Esophagus muscularis mucosa (tissue), 4 donors: ENCODE measurements at places on chromosomes 2 and 18. TPM values are rescaled to one million over a fixed set of nuclear protein-coding genes. Genes with fewer than 3 reads are reported as not detected.

DNA sequence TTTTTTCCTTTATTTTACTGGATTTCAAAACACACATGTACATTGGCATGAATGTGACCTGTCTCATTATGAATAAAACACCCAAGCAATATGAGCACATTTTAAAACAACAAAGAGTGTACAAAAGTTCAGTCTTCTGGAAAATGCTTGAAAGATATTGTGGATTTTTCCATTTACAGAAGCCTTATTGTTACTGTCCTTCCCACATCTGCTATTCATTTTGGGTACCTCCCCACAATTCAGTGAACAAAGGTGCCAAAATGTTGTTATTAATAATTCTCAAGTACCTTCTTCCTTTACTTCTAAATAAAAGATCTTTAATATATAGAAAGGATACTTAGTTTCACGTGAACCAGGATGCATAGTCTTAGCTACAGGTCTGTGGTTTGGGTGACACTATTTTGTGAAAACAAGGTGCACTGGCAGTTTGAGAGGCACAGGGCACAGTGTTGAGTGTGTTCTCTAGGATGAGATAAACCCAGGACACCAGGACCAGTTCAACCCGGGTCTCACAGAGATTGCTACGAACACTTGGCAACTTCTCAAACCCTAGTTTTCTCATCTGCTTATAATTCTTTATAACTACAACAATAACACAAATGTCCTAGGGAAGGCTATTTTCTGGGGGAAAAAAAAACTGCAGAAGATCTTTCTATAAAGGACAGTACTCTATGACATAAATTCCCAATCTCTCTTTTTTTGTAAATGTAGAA lies 84.5 kb upstream of the GALNT5 start:
- peaks cover 14% of the 10 kb centered on the region for H3K4me1 ChIP-seq
- DNase-seq: no peak
- H3K27ac ChIP-seq: peak overlapping the region; percentile 61
- H3K4me3 ChIP-seq: no peak overlapping the region

- peak; percentile 66 for DNase-seq
- no peaks in the 10 kb centered on the region for H3K36me3 ChIP-seq
- no peak overlapping the region for H3K27ac ChIP-seq
- H3K4me3 ChIP-seq: no peak overlapping the region
- H3K4me1 ChIP-seq: peaks cover 14% of the 10 kb centered on the region
These were observed 51.3 kb downstream of the RNF144A start for GRCh38 chr2:6968319-6969100.

GRCh38 chr2:210919128-210919527 lies 362.7 kb downstream of the CPS1 start:
- H3K36me3 ChIP-seq: no peaks in the 10 kb centered on the region
- H3K27ac ChIP-seq: no peak overlapping the region
- no peaks in the 10 kb centered on the region for H3K4me1 ChIP-seq

GRCh38 chr2:27489118-27489497 lies 435 bp downstream of the IFT172 start:
- peak overlapping the region; percentile 67 for H3K4me3 ChIP-seq
- peak overlapping the region; percentile 82 for H3K27ac ChIP-seq
- H3K4me1 ChIP-seq: peaks cover 27% of the 10 kb centered on the region

DNA sequence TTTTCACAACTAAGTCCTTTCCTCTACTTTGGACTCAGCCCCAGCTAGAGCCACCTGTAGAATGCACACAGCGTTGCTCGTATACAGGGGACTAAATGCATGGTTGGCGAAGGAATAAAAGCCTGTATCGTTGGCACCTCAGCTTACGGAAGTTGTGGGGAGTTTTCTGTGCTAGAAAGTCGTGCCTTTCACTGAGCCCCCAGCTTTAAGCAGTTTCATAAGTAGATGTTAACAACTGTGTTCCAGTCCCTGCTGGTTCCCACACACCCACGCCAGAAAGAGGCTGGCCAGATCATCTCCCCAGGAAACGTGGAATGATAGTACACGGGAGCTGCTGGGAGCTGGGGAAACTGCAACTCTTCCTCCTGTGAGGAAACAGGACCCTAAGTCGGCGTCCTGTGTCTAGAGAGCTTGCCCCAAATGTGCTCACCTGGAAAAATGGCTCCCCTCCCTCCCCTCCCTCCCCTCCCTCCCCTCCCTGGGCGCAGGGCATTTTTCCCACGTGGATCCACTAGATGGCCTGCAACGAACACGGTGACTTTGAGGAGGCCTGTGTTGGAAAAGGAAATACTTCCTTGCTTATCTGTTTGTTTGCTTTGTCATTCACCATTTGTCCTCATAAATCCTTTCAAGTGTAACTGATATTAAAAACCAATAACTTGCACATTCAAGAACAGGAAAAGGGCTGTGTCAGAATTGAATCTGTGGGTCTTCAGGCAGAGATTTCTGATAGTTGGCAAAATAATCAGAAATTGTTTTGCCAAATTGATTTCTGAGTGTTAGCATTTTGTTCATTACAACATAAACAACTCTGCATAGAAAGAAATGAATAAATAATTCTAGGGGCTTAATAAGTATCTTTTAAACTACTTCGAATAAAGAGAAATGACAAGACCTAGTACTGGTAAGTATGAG lies 43.9 kb upstream of the RFX8 start:
- H3K36me3 ChIP-seq: no peaks in the 10 kb centered on the region
- no peak overlapping the region for H3K4me3 ChIP-seq

DNA sequence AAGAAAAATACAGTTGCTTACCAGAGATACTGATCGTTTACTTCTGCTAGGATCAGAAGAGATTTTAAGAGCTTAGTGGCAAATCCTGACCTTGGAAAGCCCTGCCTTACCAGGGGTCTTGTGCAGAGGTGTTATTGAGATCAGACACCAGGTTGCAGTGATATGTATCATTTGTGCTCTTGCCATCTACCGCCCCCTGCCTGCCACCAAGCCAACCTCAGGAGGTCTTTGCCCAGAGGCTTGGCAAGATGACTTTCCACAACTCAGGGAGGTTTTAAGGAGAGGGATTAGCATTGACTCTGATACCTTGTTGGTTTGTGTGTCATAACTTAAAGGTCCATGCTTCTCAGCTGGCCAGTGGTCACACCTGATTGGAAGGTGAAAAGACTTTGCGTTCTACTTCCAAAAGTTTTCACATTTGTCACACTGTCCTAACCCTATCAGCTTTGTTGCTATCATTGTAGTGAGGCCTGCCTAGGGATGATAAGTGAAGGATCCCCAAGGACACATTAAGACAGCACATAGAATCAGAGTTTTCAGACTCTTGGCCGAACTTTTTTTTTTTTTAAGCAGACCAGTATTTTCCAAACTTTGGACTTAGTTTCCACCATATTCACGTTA lies 46.2 kb upstream of the MGAT5 start:
- no peak overlapping the region for H3K27ac ChIP-seq
- no peaks in the 10 kb centered on the region for H3K27me3 ChIP-seq
- H3K4me3 ChIP-seq: no peak overlapping the region
- DNase-seq: no peak
- H3K36me3 ChIP-seq: no peaks in the 10 kb centered on the region

- H3K36me3 ChIP-seq: no peaks in the 10 kb centered on the region
- H3K27me3 ChIP-seq: no peaks in the 10 kb centered on the region
- no peak overlapping the region for H3K27ac ChIP-seq
- H3K4me3 ChIP-seq: no peak overlapping the region
These were observed 99.0 kb upstream of the SNTG2 start for GRCh38 chr2:851680-852079.

- no peak for DNase-seq
- no peak overlapping the region for H3K27ac ChIP-seq
- H3K4me3 ChIP-seq: no peak overlapping the region
These were observed 345.2 kb upstream of the VRK2 start for GRCh38 chr2:57701391-57701791.

DNA sequence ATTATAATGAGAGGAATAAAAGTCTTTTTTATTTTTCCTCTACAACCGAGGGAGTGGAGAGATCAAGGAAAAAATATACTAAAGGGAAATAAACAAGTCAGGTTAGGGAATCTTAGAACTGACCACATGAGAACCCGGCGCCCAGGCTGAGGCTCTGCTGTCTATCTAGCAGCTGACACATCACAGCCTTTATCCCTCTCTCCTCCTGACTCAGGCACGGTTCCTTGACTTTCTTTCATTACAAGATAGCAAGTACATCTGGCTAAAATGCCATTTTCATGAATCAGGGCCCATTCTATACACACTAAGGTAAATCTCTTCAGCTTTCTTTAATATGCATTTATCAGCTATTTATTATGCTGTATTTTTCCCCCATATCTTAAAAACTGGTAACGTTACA lies 296.0 kb downstream of the TMX3 start:
- no peaks in the 10 kb centered on the region for H3K36me3 ChIP-seq
- H3K4me3 ChIP-seq: no peak overlapping the region
- H3K27ac ChIP-seq: no peak overlapping the region
- H3K4me1 ChIP-seq: no peaks in the 10 kb centered on the region

DNA sequence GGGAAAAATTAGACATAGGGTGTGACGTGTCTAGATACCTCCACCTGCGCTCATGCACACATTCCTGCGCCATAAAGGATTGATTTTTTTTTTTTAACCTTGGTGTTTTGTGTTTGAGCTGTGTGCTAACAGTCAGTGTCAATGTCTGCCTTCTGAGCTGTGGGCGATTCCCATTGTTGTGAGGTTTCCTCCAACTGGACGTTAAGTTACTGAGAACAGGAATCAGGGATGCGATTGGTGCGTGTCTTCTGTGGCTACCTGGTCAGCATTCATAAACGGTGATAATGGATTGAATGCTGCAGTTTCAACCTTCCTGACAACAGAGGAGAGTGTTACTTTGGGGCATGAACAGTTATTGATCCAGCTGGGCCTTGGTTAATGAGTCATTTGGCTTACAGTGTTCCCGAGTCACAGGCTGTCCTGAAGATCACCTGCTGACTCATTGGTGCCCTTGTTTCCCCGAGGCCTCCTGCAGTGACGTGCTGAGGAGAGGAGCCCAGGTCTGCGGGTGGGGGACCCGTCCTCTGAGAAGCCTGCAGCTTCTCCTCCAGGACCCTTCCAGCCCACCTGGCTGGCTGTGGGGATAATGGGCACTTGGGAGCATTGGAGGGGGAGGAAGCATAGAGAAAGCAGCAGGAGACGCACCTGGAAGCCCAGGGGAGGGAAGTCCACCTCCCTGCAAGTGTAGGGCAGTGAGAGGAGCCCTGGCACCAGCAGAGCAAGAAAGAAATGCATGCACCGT lies 25.8 kb upstream of the CABYR start:
- H3K4me1 ChIP-seq: no peaks in the 10 kb centered on the region
- peaks cover 23% of the 10 kb centered on the region for H3K36me3 ChIP-seq
- DNase-seq: peak; percentile 74
- H3K27me3 ChIP-seq: no peaks in the 10 kb centered on the region

GRCh38 chr2:134491771-134492441 lies 226.9 kb downstream of the TMEM163 start:
- no peak overlapping the region for H3K27ac ChIP-seq
- DNase-seq: no peak
- no peak overlapping the region for H3K4me3 ChIP-seq
- H3K4me1 ChIP-seq: no peaks in the 10 kb centered on the region

DNA sequence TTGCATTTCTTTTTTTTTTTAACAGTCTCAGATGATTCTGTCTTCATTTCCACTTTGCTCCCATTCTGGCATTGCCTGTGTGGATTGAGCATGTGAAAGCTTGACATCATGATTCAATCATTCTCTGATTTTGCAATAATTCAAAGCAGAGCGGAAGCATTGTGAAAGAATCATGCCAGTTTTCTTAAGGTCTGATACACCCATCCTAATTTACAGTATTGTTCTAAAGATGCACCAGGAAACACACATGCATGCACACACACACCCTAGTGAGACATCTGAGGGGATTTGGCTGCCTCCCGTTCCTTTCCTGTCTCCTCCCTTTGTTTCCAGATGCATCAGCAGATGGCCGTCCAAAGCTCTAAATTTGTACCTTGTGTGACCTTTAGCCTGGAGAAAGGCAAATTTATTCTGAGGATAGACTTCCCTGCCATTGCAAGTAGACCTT lies 97.3 kb downstream of the FMNL2 start:
- no peak for DNase-seq
- H3K27ac ChIP-seq: peak overlapping the region; percentile 29
- no peaks in the 10 kb centered on the region for H3K27me3 ChIP-seq
- H3K4me3 ChIP-seq: no peak overlapping the region

GRCh38 chr2:111054791-111055691 lies 65.7 kb upstream of the BCL2L11 start:
- no peaks in the 10 kb centered on the region for H3K36me3 ChIP-seq
- H3K4me3 ChIP-seq: no peak overlapping the region
- H3K4me1 ChIP-seq: no peaks in the 10 kb centered on the region
- no peak overlapping the region for H3K27ac ChIP-seq
- peak; percentile 60 for DNase-seq

DNA sequence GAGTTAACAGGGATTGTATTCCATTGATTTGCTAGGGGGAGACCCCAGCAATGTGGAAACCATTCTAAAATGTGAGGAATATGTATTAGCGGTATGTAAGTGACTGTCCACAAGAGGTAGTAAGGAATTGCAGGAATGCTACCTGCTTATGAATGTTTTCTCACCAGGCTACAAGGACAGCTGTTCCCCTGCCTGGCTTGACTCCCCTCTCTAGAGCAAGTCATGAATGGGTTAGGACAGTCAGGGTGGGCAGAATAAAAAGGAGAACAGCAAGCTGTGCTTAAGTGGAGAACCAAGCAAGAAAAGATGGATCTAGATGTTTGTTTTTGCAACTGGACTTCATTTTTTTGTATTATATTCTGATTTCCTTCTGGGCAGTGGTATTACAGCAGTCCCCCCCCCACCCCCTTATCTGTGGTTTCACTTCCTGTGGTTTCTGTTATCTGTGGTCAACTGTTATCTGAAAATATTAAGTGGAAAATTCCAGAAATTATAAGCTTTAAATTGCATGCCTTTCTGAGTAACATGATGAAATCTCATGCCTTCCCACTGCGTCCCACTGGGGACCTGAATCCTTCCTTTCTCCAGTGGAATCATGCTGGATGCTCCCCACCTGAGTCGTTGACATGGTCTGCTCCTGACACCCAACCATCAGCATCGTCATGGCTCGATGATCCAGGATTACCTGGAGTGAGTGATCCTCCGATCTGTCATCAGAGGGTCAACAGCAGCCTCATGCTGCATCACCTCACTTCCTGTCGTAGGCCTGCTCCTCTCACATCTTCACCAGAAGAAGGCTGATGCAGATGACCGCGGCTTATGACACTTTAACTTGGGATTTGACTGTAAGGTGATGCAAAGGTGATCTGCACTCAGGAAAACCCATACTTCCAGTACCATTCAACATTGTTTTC lies 52.2 kb downstream of the VAPA start:
- H3K27me3 ChIP-seq: no peaks in the 10 kb centered on the region
- no peak overlapping the region for H3K27ac ChIP-seq
- no peak for DNase-seq
- no peak overlapping the region for H3K4me3 ChIP-seq

- H3K27ac ChIP-seq: no peak overlapping the region
- no peaks in the 10 kb centered on the region for H3K4me1 ChIP-seq
- DNase-seq: peak; percentile 66
- no peaks in the 10 kb centered on the region for H3K36me3 ChIP-seq
These were observed 48.1 kb downstream of the MAIP1 start for GRCh38 chr2:200003444-200003843.

DNA sequence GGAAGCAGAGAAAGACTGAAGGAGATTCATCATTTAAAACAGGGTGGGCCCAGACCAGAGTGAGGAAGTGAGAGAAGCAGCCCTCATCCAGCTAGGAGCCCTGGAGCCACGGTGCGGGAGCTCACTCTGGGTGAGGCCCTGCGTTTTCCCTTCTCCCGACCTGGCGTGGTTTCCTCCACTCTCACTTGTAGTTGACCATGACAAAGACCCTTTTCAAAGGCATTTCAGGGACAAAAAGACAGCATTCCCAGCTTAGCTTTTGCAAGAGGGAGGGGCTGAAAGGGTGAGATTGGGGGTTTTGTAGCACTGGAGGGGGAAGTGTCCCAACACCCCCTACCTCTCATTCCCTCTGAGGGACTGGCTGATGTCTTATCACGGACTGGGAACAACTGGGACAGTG lies 56.6 kb downstream of the TRPM8 start:
- H3K27ac ChIP-seq: no peak overlapping the region
- no peaks in the 10 kb centered on the region for H3K4me1 ChIP-seq
- H3K27me3 ChIP-seq: no peaks in the 10 kb centered on the region
- no peaks in the 10 kb centered on the region for H3K36me3 ChIP-seq

Gene ALPP
- total RNA-seq: not detected

Gene ASB18
- not detected for total RNA-seq
